ENCODE measurements at places on chromosomes 13 and 19. TPM values are rescaled to one million over a fixed set of nuclear protein-coding genes. Genes with fewer than 3 reads are reported as not detected.
A peak's percentile ranks its signal among the peaks of the same experiment; 100 is the strongest.

- H3K27me3 ChIP-seq: no peaks in the 10 kb centered on the region
- no peak overlapping the region for H3K27ac ChIP-seq
- H3K4me1 ChIP-seq: no peaks in the 10 kb centered on the region
- no peaks in the 10 kb centered on the region for H3K36me3 ChIP-seq
These were observed 80.1 kb downstream of the ZNF486 start for GRCh38 chr19:20247016-20247683.

DNA sequence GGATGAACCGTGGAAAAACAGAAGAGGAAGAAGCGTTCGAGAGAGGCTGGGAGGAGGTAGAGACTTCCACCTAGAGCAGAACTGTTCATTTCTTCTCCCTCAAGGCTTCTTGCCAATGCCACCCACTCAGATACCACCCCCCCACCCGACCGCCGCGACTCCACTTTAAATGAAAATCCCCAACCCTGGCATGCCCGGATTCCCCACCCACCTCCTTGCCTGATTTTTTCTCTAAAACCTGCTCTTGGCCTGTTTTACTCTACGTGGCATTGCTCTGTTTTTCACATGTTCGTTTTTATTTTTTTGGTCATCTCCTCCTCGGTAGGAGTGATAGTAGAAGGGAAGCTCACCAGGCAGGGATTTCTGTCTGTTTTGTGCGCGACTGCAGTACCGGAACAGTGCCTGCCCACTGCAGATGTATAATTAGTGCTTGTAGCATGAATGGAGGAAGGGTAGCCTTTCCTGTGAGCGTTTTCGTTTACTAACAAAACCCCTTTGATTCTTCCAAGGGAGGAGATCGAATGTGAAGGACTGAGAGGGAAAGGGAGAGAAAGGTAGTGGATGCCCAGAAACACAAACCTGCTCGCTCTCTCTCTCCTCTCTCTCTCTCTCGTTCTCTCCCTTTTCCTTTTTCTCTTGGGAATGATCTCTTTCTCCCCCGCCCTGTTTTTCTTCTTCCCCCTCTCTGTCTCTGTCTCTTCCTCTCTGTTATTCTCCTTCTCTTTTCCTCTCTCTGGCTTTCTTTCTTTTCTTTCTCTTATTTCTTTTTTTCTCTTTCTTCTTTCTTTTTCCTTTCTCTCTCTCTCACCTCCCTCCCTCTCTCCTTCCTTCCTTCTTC is 2.2 kb downstream of the CD70 start:
- H3K36me3 ChIP-seq: no peaks in the 10 kb centered on the region
- no peak overlapping the region for H3K27ac ChIP-seq
- DNase-seq: no peak
- H3K4me3 ChIP-seq: no peak overlapping the region
- H3K27me3 ChIP-seq: peaks cover 94% of the 10 kb centered on the region
- H3K4me1 ChIP-seq: peaks cover 14% of the 10 kb centered on the region

GRCh38 chr19:29507081-29507860 is 18.5 kb upstream of the VSTM2B start:
- H3K27me3 ChIP-seq: no peaks in the 10 kb centered on the region
- H3K27ac ChIP-seq: no peak overlapping the region
- no peaks in the 10 kb centered on the region for H3K4me1 ChIP-seq
- no peaks in the 10 kb centered on the region for H3K36me3 ChIP-seq
- DNase-seq: peak; percentile 56

- no peak overlapping the region for H3K4me3 ChIP-seq
- DNase-seq: no peak
- H3K4me1 ChIP-seq: no peaks in the 10 kb centered on the region
- peaks cover 72% of the 10 kb centered on the region for H3K27me3 ChIP-seq
These were observed 7.1 kb upstream of the PDE4C start for GRCh38 chr19:18233224-18233825.

- DNase-seq: no peak
- no peaks in the 10 kb centered on the region for H3K36me3 ChIP-seq
- no peak overlapping the region for H3K4me3 ChIP-seq
- H3K4me1 ChIP-seq: no peaks in the 10 kb centered on the region
- no peaks in the 10 kb centered on the region for H3K27me3 ChIP-seq
These were observed 429.4 kb downstream of the TBC1D4 start for GRCh38 chr13:75052616-75053015.

GRCh38 chr13:26563713-26564112 is 6.2 kb downstream of the WASF3 start:
- no peaks in the 10 kb centered on the region for H3K27me3 ChIP-seq
- H3K4me3 ChIP-seq: no peak overlapping the region
- peaks cover 1% of the 10 kb centered on the region for H3K4me1 ChIP-seq
- no peak overlapping the region for H3K27ac ChIP-seq
- no peaks in the 10 kb centered on the region for H3K36me3 ChIP-seq
- no peak for DNase-seq

GRCh38 chr13:28468023-28468915 is 26.7 kb downstream of the FLT1 start:
- H3K4me1 ChIP-seq: no peaks in the 10 kb centered on the region
- no peaks in the 10 kb centered on the region for H3K27me3 ChIP-seq
- DNase-seq: no peak
- H3K36me3 ChIP-seq: no peaks in the 10 kb centered on the region

DNA sequence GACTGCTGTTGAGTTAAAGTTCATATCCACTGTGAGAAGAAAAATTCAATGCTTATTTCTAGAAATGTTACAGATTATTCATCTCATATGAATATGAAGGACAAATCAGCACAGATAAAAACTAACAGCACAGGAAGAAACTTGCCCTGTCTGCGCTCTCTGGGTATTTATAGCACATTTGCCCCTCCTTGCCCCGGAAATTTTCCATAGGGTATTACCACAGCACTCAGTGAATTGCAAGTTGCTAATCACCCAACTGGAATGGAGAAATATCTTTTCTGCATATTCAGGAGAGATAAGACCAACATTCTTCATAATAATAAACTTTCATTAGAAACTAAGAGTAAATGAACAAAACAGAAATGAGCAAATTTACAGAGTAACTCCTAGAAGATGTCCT is 318.0 kb upstream of the KLF12 start:
- DNase-seq: no peak
- no peak overlapping the region for H3K4me3 ChIP-seq
- no peaks in the 10 kb centered on the region for H3K36me3 ChIP-seq
- H3K4me1 ChIP-seq: no peaks in the 10 kb centered on the region

- DNase-seq: no peak
- no peak overlapping the region for H3K27ac ChIP-seq
- no peak overlapping the region for H3K4me3 ChIP-seq
- no peaks in the 10 kb centered on the region for H3K36me3 ChIP-seq
These were observed 14.1 kb upstream of the PCDH8 start for GRCh38 chr13:52862358-52863206.

DNA sequence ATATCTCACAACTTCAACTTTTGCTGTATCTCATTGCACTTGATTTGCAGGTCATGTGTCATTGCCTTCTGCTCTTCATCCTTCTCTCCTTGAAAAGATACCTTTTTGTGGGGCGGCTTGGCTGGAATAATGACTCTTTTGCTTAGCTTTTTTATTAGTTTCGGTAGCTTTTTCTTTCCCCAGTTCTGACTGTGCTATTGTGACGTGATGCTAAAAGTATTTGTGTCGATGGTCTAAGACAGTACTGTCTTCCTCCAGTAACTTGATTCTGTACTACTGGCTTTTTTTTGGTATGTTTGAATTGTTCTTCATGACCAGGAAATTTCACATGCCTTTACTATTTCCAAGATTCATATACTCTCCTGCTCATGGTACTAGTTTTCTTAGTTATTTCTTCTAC is 63.1 kb downstream of the SLITRK1 start:
- H3K27ac ChIP-seq: no peak overlapping the region
- no peaks in the 10 kb centered on the region for H3K36me3 ChIP-seq
- H3K4me1 ChIP-seq: no peaks in the 10 kb centered on the region
- H3K27me3 ChIP-seq: no peaks in the 10 kb centered on the region

DNA sequence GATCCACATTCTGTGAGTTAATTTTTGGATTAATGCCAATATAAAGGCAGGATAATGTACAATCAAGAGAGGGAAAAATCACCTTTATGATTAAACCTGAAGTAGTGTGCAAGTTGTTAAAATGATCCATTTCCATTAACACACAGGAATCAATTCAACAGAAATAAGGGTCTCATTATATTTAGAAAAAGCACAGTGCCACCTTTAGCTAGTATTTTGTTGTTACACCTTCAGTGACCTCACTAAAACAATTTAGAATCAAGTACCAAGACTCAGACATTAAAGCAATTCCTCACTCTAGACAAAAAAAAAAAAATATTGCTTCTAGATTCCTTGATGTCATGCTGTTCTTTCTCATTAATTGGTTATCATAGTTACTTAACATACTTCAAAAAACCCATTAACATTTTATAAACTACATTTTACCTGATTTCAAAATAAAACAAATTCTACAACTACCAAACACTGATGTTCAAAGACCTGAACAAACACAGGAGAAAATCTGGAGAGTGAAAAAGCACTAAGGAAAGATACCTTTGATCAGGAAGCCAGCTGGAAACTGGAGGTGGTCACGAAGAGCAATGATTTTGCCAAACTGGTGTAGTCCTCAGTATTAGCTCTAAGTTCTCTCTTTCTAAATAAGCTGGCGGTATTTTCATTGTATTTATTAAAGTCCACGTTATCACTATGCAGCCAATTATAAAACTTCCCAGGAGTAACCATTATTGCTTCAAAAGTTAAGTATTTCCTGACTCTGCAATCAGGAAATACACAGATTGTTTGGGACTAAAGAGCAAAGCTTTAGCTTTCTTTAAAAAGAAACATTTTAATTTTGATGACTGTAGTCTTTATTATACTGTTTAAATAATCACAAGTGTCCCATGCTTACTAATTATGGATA is 115.3 kb downstream of the TBC1D4 start:
- H3K4me1 ChIP-seq: no peaks in the 10 kb centered on the region
- no peaks in the 10 kb centered on the region for H3K36me3 ChIP-seq
- DNase-seq: no peak
- H3K4me3 ChIP-seq: no peak overlapping the region
- no peaks in the 10 kb centered on the region for H3K27me3 ChIP-seq

GRCh38 chr19:13051557-13052165 is 51.0 kb downstream of the LYL1 start:
- no peak overlapping the region for H3K4me3 ChIP-seq
- peak overlapping the region; percentile 99 for H3K27ac ChIP-seq
- DNase-seq: peak; percentile 85
- no peaks in the 10 kb centered on the region for H3K36me3 ChIP-seq

- no peak overlapping the region for H3K27ac ChIP-seq
- H3K36me3 ChIP-seq: no peaks in the 10 kb centered on the region
- peaks cover 10% of the 10 kb centered on the region for H3K4me1 ChIP-seq
- H3K27me3 ChIP-seq: no peaks in the 10 kb centered on the region
- peak; percentile 65 for DNase-seq
- no peak overlapping the region for H3K4me3 ChIP-seq
These were observed 2.9 kb upstream of the C19orf25 start for GRCh38 chr19:1481893-1482360.

Gene SPC24
- total RNA-seq: 3.9 TPM

Gene ZNF729
- total RNA-seq: not detected

Gene LILRB1
- total RNA-seq: 2.1 TPM

Gene TPM4
- 413 TPM for total RNA-seq

Gene LILRB5
- total RNA-seq: 12.0 TPM

Gene CSNK1G2
- total RNA-seq: 49.9 TPM

All from sigmoid colon (tissue), 7 donors.